ENCODE measurements at places on chromosomes 13 and 19. TPM values are rescaled to one million over a fixed set of nuclear protein-coding genes. Genes with fewer than 3 reads are reported as not detected.

Gene PLIN5
- total RNA-seq, result not detected

Gene LILRB2
- total RNA-seq, result not detected

Gene ZNF426
- total RNA-seq, result 10.9 TPM

DNA sequence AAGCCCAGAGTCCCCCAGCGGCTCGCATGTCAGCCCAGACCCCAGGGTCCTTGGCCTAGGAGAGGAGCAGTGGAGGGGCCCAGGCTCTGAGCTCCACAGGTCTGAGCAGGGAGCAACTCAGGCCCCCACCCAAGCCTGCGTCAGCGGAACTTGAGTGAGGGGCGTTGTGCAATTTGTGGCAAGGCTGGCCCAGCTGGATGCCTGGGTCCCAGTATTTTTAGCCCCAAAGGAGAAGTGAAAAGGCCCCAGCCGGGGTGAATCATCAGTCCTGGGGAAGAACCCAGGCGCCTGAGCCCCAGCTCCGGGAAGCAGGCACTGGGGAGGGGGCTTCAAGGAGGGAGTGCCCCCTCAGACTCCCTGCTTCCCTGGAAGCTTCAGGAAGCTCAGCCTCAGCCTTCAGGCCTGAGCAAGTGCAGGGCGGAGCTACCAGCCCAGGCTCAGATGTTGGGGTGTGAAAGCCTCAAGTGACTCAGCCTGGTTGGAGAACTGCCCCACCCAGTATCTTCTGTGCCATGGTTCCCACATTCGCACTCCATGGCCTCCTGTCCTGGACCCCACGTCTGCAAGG is 7.2 kb downstream of the MED29 start:
- no peaks in the 10 kb centered on the region for H3K27me3 ChIP-seq
- peaks cover 24% of the 10 kb centered on the region for H3K36me3 ChIP-seq
- DNase-seq, result peak; percentile 84
- peak overlapping the region; percentile 90 for H3K27ac ChIP-seq
- peak overlapping the region; percentile 60 for H3K4me3 ChIP-seq

GRCh38 chr19:49155820-49156346 is 687 bp upstream of the HRC start:
- H3K27ac ChIP-seq, result no peak overlapping the region
- peaks cover 10% of the 10 kb centered on the region for H3K4me1 ChIP-seq

- H3K27ac ChIP-seq, result no peak overlapping the region
- H3K27me3 ChIP-seq, result peaks cover 4% of the 10 kb centered on the region
- H3K36me3 ChIP-seq, result no peaks in the 10 kb centered on the region
- H3K4me1 ChIP-seq, result no peaks in the 10 kb centered on the region
- no peak overlapping the region for H3K4me3 ChIP-seq
These were observed 261.3 kb downstream of the ATP8A2 start for GRCh38 chr13:25633093-25633492.

DNA sequence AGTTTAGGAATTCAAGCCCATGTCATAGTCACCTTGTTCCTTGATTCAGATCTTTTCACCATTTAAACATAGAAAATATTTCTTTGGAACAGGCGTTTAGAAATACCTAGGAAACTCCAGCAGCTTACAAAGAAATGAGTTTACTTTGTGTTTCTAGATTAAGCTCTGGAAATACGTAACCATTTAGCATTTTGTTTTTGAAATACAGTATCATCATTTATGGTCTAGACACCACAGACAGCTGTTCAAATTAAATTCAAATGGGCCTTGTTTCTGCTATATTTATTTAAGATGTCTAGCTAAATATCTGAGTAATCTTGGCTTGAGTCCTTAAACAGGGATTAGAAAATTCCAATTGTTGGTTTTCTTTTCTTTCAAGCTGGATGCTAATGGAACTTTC is 228.5 kb downstream of the NDFIP2 start:
- no peaks in the 10 kb centered on the region for H3K4me1 ChIP-seq
- H3K27me3 ChIP-seq, result peaks cover 2% of the 10 kb centered on the region
- H3K27ac ChIP-seq, result no peak overlapping the region
- H3K36me3 ChIP-seq, result no peaks in the 10 kb centered on the region
- no peak for DNase-seq
- no peak overlapping the region for H3K4me3 ChIP-seq

GRCh38 chr19:40990972-40991381 is at the start of gene CYP2B6:
CYP2B6 (plus strand) TSS chr19:40991282; CDS start chr19:40991306, 24 bp downstream.
- H3K27me3 ChIP-seq, result peaks cover 19% of the 10 kb centered on the region
- H3K36me3 ChIP-seq, result no peaks in the 10 kb centered on the region
- no peak for DNase-seq

Measured in activated CD4-positive, alpha-beta T cell treated with anti-CD3 and anti-CD28 coated beads, Interleukin-2, amount 10 ng/mL, durations not matched to agents 24 days and 14 days (primary cell).